ENCODE measurements at places on chromosomes 1 and 21.

GRCh38 chr1:245679821-245680780 lies 525.3 kb downstream of the KIF26B start:
- no peak for DNase-seq

GRCh38 chr1:225454733-225455132 lies 26.9 kb upstream of the LBR start:
- no peak for DNase-seq

- DNase-seq: no peak
Observed at GRCh38 chr1:27552911-27553420, 51.0 kb downstream of the AHDC1 start.

DNA sequence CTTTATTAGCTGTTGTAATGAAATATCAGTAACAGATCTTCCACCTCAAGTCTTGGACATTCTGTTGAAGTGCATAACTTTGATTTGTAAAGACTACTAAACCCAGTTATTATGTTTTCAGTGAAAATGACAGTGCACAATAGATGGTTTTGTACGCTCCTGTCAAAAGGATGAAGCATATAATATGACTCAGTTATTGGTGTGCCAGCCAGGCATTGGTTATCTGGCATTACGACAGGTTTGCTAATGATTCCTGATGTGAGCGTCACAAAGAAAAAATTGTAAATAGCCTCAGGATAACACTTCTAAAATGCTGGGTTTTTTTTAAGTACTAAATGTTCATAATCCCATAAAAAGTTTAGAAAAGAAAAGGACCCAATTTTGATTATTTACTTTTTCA lies 147.9 kb downstream of the MAGI3 start:
- DNase-seq: no peak

- no peak for DNase-seq
Observed at GRCh38 chr1:12163210-12163609, 3.6 kb upstream of the TNFRSF1B start.

DNA sequence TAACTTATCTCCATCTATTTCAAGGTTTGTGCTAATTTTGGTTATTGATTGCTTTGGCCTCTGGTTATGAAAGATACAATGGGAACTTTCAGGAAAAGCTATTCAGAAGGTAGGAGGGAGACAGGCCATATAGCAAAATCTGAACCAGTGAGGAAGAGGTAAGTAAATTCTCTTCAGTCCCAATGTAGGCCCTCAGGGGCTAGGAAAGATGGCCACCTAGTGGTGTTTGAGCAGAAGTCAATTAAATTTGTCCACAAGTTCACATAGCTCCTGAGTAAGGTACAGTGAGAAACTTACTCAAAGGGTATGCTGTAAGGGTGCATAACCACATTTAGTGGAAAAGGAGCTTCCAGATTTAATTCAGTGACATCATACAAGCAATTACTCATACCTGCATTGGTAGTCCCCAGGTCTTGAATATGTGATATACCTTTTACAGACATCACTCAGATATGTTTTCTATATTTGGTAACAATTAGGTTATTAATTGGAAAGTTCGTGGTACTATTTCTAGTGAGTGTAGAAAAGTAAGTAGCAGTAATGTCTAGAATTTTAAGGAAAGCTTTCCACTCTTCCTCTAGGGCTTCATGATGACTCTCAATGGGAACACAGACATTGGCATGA lies 21.4 kb upstream of the FMO1 start:
- DNase-seq: no peak

DNA sequence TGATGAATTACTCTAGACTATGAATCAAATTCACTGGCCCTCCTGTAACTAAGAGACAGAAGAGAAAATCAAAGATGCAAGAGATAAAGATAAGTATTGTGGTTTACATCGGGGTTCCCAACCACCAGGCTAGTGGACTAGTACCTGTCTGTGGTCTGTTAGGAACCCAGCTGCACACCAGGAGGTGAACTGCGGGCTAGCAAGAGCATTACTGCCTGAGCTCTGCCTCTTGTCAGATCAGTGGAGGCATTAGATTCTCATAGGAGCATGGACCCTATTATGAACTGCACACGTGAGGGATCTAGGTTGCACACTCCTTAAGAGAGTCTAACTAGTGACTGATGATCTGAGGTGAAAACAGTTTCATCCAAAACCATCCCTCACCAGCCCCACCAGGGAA lies 58.9 kb upstream of the DUSP10 start:
- DNase-seq: no peak

- DNase-seq: no peak
Observed at GRCh38 chr1:215923129-215923824, 356.2 kb downstream of the KCTD3 start.

DNA sequence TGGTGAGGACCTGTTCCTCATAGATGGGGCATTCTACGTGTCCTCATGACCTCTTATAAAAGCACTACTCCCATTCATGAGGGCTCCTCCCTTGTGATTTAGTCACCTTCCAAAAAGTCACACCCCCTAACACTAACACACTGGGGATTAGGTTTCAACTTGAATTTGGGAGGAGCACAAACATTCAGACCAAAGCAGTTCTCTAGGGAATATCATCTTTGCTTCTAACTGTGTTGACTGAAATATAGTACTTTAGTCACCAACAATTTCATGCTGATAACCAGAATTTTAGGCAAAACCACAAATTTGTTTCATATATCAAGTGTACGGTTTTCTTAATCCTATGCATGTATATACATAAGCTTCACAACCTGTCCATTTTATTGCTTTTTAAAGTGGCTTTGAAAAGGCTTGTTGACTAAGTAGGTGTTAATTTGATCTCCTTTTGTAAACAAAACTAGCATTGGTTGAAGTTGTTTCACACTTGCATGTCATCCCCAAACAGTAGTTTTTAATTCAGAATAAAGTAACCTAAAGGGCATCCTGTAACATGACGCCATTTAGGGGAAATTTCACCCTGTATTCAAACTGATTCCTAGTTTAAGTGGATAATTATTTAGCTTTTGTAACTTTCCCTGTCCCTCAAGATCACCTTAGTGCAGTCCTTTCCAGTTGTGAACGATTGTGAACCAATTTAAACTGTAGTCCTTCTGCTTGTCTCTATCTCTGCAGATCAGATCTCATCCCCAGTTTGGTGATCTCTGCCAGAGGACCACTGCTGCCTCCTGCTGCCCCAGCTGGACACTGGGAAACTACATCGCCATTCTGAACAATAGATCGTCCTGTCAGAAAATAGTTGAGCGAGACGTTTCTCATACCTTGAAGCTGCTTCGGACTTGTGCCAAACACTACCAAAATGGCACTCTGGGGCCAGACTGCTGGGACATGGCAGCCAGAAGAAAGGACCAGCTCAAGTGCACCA lies 141.1 kb downstream of the TLR5 start:
- DNase-seq: no peak

DNA sequence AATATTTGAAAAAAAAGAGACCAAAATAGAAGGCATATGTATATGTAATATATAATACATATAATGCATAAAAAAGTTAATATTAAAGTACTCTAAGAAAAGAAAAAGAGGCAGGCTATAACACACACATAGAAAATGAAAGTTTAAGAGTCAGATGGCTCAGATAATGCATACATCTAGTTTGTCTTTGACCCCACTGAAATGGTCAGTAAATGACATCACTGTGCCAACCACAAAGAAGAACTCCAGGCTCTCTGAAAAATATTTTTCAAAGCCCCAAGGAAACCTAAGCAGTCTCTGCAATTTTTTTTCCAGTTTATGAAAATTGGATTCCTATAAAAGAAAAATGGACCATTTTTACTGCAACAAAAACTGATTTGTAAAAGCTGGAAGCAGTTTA lies 55.4 kb upstream of the SCYL3 start:
- no peak for DNase-seq

DNA sequence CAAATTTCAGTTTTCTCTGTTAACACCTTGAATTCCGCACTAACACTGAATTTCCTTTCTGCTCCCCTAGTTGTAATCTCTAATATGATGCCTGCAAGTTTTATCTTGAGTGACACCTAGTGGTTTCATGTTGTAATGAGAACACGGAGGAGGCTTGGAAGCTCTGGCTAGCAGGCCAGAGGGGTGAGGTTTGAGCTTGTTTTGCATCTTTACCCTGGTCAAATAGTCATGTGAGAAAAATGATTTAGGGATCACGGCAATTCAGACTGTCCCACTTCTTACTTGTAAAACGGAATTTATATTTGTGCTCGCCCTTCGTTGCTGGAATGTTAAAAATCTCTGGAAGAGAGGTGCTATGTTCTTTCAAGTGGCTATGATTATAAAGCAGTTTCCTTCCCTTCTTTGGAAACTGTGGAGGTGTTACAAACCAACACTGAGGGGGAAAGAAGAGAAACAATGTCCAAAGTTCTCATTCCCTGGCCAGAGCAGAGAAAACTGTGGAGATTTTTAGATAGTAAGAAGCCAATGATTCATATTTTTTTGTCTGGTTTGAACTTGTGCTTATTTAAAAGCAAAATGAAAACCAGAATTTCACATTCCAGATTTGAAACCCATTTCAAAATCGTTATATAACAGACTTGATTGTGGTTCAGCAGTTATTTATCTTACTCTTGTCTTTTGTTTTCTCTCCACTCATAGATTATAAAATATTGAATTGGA lies 5.3 kb upstream of the MROH9 start:
- no peak for DNase-seq

DNA sequence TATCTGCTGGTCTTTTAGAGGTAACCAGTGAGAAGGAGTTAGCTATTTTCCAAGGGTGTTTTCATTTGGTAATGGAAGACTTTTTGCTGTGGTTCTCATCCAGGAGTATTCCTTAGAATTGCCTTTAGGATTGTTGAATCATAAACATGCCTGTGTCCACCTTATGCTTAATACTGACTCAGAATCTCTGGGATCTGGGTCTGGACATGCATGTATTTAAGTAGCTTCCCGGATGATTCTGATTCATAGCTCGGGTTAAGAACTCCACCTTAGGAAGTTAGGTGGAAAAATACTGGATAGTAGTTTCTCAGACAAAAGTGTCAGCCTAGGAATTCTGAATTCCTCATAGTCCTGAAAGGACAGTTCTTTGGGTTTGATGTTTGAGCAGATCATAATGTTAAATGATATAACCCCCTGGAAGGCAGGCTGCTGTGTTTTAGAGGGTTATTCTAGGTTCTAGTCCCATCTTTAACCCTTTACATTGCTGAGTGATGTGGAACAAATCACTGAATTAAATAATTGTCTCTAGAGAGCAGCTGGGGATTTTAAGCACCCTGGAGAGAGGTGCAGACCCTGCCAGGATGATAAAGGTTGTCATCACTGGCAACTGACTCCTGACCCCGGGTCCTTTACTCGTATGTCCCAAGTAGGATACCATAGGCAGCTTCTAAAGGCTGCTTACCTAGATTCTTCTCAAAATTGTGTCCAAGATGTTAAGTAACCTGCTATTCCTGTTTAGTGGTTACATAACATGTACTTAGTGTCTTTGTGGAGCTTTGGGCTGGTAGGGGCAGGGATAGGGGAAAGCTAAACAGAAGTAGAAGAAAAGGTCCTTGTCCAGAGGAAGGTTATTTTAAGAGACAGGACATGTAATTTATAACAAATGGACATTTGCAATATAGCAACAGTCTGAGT lies 14.5 kb upstream of the C4BPB start:
- DNase-seq: no peak

DNA sequence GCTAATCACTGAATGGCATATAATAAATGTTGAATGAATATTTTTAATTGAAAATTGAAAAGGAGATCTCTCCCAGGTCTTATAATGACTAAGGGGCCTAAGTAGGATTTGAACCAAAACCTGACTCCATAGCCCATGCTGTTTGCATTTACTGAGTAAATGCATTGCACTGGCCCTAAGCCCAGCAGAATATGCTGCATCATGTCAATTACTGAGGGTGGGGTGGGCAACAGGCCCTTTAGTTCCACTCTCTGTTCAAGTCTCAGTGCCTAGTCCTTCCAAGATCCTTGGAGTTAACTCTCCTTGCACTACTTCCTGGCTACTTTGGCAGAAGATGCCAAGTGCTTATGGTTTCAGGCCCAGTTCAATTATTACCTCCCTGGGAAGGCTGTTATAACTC lies 203.8 kb upstream of the DAB1 start:
- no peak for DNase-seq

- DNase-seq: no peak
Observed at GRCh38 chr21:34941162-34941561, 107.9 kb downstream of the RUNX1 start.

- no peak for DNase-seq
Observed at GRCh38 chr1:36151845-36152203, 2.5 kb upstream of the TRAPPC3 start.

GRCh38 chr21:37071561-37072273 lies 1.2 kb downstream of the PIGP start:
- DNase-seq: no peak

DNA sequence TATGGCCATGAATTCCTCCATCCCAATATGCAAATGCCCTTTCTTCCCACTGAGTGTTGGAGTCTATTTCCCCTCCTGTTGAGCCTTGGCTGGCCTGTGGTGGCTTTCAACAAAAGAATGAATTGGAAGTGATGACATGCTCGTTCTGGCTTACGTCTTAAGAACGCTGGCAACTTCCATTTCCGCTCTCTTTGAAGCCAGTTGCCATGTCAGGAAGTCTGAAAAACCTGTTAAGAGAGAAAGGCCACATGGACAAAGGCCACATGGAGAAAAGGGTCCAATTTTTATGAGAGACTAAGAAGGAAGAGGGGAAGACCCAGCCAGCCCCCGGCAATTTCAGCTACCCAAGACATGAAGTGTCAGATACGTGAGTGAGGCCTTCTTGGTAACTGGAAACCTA lies 45.6 kb upstream of the GADD45A start:
- no peak for DNase-seq

GRCh38 chr1:7868070-7868780 lies 15.4 kb upstream of the UTS2 start:
- no peak for DNase-seq

DNA sequence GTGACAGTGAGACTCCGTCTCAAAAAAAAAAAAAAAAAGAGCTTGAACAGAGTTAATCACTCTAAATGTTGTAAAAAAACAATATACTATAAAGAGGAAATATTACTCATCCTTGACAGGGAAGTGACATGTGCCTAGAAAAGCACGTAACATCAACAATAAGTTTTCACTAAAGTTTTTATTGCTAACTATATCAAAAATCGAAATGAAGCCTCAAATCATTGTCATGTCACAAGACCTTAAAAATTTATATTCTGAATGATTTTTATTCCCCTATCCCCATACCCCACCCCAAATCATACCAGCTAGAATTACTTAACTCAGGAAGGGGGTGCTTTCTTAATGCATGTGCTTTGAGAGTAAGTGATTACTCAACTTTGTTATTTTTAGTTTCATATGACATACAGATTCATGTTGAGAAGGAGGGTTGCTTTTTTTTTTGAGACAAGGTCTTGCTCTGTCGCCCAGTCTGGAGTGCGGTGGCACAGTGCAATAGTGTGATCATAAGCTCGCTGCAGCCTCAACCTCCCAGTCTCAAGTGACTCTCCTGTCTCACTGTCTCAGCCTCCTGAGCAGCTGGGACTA lies 53.6 kb upstream of the MUTYH start:
- no peak for DNase-seq

- DNase-seq: no peak
Observed at GRCh38 chr1:66434096-66434495, 99.9 kb upstream of the SGIP1 start.
